ENCODE measurements at places on chromosomes 13 and 19.

GRCh38 chr13:46146898-46147297, 35.1 kb downstream of the LCP1 start:
- DNase-seq, result no peak

DNA sequence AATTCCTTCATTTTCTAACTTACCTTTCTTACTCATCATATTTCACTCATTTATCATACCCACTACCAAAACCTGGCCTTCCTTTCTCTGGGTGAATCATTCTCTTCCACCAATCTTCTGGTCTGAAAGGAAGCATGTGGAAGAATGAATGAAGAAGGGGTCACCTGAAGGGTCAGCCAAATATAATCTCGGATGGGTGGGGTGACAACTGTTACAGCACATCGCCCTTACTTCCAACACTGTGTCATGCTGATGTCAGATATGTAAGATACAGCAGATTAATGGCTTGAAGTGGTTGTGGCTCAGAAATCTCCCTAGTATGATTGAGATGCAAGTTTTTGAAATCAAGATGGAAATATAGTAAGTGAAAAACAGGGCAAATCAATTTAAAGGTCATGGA, 401.7 kb upstream of the HTR2A start:
- DNase-seq, result no peak

DNA sequence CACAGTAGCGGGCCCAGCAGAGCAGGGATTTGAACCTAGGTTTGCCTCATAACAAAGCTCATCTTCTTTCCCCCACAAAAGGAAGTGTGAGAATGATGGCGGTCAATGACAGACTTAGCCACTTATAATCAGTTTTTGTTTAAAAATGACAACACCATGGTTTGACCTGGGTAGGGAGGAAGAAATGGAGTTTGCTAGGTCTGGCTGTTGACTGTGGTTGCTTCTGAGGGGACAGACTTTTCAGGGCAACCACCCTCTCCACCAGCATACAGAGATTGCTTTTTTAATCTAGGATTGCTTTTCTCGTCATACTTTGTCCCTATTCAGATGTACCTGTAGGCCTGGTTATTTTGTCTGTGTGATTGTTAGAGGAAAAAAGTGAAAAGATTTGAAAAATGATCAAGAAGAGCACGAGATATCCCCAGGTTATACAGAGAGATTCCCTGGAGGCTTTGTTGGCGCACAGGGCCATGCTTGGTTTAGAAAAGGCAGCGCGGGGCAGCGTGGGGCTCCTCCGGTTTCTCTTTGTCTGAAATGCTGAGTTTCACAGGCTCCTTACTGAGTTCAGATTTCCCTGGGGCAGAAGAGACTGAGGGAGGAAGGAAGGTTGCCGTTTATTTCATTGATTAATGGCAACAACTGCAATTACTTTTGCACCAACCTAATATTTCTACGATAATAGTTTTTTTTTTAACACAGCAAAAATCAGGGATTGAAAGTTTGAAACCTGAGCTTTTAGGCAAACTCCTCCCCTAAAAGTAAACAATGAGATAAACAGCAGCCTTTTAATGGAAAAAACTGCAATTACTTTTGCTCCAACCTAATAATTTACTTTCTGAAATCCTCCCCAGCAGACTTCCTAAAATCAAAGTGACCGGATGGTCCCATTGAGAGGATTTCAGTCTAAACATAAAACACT, 97.0 kb upstream of the RNF113B start:
- no peak for DNase-seq

DNA sequence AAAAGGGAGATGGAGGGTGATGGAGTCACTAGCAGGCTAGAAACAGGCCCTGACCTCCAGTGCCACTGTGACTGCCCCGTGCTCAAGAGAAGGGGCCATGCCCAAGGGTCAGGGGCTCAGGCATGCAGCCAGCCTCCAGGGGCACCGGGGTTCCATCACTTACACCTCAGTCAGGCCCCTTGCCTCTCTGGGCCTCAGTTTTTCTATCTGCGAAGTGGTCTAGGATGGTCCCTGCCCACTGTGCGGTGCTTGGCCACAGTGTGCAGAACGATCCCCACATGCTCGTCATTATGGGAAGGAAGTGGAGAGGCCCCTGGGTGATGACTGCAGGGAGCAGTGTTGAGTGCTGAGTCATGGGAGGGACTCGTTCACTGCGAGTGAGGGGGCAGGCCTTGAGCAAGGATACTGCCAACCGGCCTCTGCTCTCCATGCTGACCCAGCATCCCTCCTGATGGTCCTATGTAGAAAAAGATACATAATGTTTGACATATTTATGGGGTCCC, 23.1 kb downstream of the TMED1 start:
- no peak for DNase-seq

DNA sequence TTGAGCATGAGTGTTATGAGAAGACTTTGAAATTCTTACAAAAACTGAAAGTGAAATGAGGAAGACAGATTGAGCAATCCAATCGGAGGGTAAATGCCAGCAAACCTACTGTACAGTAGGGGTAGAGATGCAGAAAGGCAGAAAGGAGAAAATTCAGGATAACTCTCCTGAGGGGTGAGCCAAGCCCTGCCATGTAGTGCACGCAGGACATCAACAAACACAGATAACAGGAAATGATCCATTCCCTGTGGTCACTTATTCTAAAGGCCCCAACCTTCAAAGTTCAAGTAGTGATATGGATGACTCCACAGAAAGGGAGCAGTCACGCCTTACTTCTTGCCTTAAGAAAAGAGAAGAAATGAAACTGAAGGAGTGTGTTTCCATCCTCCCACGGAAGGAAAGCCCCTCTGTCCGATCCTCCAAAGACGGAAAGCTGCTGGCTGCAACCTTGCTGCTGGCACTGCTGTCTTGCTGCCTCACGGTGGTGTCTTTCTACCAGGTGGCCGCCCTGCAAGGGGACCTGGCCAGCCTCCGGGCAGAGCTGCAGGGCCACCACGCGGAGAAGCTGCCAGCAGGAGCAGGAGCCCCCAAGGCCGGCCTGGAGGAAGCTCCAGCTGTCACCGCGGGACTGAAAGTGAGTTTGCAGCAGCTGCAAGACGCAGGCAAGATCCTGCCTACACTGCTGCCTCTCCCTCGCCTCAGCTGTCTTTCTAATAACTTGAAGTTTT, at the start of gene TNFSF13B:
Gene TNFSF13B, plus strand, starts transcription at position 118 of the 728 bp plus-strand sequence. Its CDS starts 178 bp downstream, at position 296.
- no peak for DNase-seq

GRCh38 chr13:49093376-49093775, 117.7 kb downstream of the FNDC3A start:
- DNase-seq, result no peak

DNA sequence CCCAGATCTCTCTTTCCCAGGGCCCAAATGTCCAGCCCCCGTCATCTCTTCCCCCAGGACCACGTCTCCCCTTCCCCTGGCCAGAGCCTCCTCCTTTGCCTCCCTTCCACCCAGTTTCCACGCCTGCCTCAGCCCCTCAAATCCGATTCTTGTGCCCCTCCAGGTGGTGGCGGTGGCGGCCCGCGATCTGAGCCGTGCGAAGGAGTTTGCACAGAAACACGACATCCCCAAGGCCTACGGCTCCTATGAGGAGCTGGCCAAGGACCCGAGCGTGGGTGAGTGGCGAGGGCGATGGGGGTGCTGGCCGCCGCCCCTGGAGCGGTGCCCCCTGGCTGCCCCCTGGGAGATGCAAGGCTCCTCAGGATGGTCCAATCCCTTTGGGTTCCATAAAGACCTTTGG, 1.3 kb downstream of the DHDH start:
- no peak for DNase-seq

GRCh38 chr19:32497391-32497790, 83.6 kb upstream of the PDCD5 start:
- DNase-seq, result no peak

- no peak for DNase-seq
These were observed 278.6 kb upstream of the TSHZ3 start for GRCh38 chr19:31627620-31628365.

- DNase-seq, result no peak
These were observed 98.7 kb downstream of the STARD13 start for GRCh38 chr13:33186861-33187291.

GRCh38 chr19:32661318-32661717, 13.7 kb downstream of the ANKRD27 start:
- no peak for DNase-seq

DNA sequence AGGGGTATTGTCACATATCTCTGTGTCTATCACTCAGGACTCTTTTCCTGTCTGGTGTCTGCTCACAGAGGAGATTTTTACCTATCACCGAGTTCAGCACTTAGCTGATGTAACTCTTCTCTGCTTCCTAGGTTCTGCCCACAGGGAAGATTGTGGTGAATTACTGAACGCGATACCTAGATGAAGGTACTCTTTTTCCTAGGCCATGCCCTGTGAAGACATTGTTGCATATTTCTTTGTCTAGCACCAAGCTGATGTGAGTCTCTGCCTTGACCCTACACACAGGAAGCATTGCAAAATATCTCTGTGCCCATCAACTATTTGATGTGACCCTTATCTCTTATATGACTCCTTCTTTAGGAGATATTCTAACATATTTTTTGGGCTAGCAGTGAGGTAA, 72.1 kb upstream of the ZNF43 start:
- DNase-seq, result no peak

DNA sequence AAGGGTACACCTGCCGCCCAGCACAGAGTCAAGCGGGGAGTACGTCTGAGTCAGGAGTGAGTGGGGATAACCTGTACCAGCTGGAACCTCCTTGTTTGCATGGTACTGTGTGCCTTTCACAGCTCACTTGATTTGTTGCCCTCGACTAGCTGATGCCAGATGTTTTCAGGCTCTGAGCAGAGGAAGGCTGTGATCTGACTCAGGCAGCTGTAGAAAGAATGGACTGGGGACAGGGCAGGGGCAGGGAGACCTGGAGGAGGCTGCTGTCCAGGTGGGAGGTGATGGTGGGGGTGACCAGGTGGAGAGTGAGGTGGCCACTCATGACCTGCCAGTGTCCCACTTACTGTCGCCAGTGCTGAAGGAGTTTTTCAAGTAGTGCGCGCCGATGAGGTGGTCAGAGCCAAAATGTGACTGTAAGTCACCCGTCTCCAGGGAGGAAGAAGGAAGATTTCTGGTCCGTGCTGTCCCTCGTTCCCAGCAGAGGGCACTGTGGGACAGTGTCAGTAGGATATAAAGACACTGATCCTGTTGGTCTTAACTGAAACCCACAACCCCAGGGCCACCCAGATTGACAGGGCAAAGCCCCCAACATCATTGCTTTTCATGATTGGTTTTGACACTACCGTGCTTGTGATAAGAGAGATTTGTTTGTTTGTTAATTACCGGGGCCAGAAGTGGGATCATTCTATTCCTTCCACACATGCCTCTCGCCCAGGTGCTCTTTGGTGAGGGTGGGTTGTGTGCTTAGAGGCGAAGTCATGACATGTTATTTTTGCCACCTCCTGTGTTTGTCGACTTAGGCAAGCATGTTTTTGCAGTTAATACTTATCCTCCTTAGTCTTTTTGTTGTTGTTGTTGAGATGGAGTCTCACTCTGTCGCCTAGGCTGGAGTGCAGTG, 128.4 kb downstream of the DPF1 start:
- DNase-seq, result no peak

GRCh38 chr19:803686-804418, 6.6 kb downstream of the PTBP1 start:
- no peak for DNase-seq

All from stimulated activated CD8-positive, alpha-beta memory T cell treated with anti-CD3 and anti-CD28 coated beads, Interleukin-15, amount 100 ng/mL, for 24 hours (primary cell).